ENCODE measurements at places on chromosomes 2 and 18.
A peak's percentile ranks its signal among the peaks of the same experiment; 100 is the strongest.

DNA sequence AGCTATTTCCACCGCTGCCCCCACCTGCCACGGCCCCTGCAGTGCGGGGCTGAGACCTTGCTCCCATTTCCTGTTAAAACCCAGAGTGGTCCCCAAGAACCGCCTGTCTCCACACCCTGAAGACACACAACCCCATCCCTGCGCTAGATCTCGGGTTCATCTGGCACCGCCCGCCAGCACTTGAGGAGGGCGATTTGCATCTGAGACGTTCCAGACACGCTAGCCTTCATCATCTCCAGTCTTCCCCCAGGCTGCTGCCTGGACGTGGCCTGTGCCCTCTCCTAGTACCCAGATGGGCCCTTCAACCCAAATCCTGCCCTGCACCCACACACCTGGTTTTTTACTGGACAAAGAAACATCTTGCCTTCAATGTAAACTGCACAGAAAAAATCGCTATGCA is 49.8 kb downstream of the SLC66A2 start:
- DNase-seq: no peak

- DNase-seq: no peak
Observed at GRCh38 chr2:161344692-161345091, 36.5 kb downstream of the PSMD14 start.

DNA sequence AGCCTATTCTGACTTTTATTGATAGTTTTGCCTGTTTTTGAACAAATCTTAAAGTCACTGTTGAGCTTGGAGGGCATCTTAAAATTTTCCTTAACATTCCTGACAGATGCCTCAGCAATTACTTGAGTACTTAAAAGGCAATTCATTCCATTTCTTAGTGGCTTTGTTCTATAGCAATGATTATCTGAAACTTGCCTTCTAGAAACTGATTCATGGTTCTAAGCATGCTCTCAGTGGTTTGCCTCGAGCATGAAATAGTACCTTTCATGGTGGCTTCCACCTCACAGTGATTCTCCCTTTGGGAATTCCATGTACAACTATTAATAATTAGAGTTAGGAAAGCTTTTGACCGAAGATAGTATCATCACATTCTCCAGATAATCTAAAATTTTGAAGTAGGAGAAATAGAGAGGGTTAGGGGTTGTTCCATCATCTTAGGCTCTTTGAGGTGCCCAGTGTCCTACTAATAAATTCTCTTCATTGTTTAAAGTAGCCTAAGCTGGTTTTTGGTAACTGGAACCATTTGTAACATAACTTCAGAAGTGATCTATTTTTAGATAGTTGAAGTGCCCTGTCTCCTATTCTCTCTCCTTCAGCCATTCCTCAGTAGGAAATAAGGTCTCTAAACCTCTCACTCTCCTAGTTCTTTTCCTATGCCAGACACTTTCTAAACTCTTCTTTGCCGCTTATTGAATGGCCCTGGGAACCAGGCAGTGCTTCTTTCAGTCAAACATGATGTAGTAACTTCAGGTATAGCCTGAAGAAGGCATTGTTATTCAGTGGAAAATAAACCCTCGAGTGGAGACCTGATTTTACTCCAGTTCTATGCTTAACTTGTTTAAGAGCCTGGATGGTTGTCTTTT is 156.1 kb downstream of the HAUS1 start:
- no peak for DNase-seq

DNA sequence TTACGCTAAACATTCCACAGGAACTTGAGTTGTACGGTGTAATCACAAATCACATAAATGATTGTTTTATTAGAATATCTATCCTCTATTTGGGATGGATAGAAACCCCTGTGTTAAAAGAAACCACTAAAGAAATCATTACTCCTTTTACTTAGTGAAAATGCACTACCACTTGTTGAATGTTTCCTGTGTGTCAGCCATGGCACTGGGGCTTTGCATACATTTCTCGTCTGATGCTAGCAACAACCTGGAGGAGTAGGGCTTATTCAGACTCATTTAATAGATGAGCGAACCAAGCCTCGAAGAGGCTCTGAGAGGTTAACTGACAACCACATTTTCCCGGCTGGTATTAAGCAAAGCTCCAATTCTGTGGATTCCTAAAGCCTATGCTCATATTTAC is 60.5 kb upstream of the PELI1 start:
- DNase-seq: no peak

GRCh38 chr2:64641599-64641998 is 12.1 kb downstream of the SERTAD2 start:
- no peak for DNase-seq

- DNase-seq: peak; percentile 3
Observed at GRCh38 chr2:21422050-21422449, 298.3 kb downstream of the TDRD15 start.

- DNase-seq: no peak
Observed at GRCh38 chr2:30580391-30580790, 133.3 kb downstream of the LCLAT1 start.
